ENCODE measurements at places on chromosomes 4 and X.

DNA sequence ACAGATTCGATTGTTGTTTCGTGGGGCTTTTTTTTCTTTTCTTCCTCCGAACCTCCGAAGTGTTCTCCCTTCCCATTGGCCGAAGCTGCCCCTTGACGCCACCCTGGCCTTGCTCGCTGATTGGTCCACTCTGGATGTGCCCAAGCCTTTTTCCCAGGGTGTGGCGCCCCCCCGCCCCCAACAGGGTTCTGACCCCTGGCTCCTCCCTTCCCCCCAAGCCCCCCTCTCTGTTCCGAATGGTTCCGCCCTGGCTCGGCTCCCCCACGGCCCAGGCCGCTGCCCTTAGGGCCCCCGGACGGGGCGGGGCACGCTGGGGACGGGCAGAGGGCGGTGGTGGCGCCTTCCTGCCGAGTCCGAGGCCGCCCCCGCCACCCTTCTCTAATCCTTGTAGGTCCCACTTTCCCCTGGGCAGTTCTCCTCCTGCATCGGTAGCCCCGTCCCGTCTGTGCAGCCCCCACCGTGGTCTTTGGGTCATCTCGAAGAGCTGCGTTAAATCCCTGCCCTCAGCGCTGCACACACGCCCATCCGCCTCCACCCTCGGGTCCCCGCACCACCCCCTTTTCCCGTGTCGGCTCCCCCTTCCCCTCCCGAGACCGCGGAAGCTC lies 25.5 kb downstream of the UTP14A start:
- peak; percentile 22 for DNase-seq

GRCh38 chr4:5589495-5589894 lies 118.9 kb downstream of the EVC2 start:
- no peak for DNase-seq

DNA sequence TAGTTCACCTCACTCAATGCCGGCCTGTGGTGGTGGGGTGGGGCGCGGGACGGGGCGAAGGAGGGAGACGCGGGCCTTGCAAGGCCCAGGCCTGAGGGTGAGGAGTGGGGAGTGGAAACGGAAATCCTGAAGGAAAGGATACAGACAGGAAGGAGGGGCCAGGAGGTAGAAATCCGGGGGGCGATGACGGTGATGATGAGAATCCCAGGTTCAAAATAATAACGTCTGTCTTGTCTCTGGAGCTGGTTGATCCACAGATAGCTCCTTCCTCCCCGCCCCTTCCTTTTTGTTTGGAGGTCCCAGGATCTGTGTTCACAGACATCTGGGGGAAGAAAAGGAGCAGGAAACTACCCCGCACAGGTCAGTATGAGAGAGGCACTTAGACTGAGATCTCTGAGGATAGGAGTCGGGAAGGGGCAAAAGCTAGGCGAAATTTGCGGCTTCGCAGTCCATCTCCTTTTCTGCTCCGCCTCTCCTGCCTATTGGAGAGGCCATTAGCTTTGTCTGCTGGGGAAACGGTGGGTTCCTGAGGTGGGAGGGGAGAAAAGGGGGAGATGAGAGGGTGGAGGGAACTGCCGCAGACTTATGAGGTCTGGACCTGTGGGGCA lies 746 bp downstream of the TCEAL7 start:
- DNase-seq, result no peak

DNA sequence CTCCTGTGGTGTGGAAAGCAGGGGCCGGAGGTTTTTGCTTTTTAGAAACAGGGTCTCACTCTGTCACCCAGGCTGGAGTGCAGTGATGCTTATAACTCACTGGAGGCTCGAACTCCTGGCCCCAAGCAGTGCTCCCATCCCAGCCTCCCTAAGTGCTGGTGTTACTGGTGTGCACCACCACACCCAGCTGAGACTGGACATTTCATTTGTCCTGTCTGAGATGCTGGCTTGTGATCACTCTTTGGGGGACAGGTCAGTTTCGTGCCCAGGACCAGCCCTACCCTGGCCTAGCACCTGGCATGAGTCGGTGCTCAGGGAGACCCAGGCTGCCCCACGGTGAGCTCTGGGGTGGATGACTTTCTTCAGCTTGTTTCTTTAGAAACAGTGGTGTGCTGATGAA lies 11.3 kb downstream of the PSAPL1 start:
- DNase-seq, result no peak

- no peak for DNase-seq
These were observed 30.6 kb upstream of the GPRIN3 start for GRCh38 chr4:89338206-89338605.

- no peak for DNase-seq
These were observed 264.0 kb upstream of the HAND2 start for GRCh38 chr4:173793937-173794510.

- no peak for DNase-seq
These were observed 22.4 kb upstream of the MAGEA8 start for GRCh38 chrX:149858592-149858991.

DNA sequence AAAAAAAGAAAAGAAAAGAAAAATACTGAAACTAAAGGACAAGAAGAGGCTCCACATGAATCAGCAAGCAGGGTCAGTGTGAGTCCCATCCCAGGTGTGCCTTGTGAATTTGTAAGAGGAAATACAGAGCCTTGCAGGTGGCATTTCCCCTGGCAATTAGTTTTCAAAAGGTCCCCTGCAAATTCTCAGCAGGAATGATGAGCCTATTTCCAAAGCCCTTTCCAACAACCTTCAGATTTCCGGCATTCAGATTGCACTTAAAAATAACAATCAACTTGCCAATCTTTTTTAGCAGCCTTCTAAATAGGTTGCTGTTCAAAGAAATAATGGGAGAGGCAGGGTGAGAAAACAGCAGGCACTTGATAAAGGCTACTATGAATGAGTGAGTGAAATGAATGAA lies 66.4 kb upstream of the OR13H1 start:
- DNase-seq, result no peak

DNA sequence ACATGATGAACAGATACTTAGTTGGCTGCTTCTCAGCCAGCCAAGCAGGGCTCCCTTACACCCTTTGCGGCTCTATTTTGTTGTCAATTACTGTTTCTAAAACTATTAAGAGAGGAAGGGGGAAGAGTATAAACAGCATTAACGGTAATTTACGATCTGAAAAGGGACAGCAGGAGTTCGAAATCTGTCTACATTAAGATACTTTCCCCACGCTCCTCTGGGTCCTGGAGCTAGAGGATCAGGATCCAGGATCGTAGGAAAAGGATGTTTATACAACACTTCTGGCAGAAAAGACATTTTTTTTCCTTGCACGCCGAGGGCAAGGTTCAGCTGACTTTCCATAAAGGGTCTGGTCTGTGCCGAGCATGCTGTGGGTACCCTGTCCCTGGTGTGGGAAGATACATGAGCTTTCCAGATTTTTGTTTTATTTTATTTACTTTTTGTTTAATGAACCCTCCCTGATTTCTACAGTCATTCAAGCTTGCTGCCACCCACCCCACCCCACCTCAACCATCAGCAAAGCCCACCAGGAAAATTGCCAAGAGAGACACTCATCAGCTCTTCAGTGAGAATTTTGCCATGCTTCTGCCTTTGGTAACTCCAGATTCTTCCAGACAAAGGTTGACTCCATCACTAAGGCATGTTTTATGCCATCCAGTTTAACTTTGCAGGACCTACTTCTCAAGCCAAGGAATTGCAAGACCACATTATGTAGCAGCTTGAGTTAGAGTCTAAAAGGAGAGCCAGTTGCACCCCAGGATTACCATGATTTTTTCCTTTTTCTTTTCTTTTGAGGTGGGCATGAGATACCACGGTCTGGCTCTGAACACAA lies 188.1 kb downstream of the QDPR start:
- no peak for DNase-seq

DNA sequence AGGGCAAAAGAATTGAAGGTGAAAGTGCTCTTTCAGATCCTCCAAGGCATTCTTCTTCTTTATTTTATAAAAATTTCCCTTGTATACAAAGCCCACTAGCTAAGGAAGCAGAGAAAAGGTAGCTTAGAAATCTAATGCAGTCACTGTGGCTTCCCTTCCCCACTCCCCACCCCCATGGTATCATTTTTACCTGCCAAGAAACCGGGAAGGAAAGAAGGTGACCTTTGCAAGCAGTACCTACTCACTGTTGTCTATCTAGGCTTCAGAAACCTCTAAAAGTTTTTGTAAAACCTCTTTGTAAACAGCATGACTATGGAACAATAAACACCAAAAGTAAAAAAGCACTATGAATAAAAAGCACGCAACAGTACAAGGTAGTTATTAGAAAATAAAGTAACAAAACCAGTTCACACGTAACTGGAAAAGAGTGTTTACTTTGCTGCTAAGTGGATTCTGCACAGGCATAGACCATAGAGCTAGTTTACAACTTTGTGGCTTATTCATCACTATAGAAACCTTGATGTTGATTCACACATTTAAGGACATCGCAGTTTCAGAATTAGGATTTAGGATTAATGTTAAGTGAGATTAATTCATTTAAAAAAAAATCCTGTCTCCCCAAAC lies 109.6 kb upstream of the FTHL17 start:
- DNase-seq, result no peak

GRCh38 chr4:177051473-177052060 lies 258.1 kb upstream of the NEIL3 start:
- DNase-seq, result no peak

GRCh38 chrX:39975101-39975925 lies 122.4 kb downstream of the BCOR start:
- no peak for DNase-seq

DNA sequence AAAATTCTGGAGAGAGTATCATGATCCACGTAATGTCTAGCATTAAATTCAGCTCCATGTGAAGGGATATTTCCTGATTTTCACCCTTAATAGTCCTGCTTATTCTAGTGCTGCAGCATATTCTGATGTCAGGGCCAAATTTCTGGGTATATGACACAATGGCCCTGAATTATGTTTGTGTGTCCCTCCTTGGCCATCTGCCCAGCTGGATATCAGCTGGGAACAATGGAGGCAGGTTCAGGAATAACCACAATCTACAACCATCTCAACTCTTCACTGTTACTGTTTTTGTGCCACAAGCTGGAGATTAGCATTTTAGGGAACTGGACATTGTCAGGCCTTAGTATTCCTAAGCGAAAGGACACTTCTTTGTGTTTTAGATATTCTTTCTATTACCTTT lies 3.5 kb downstream of the GLRB start:
- DNase-seq, result no peak

DNA sequence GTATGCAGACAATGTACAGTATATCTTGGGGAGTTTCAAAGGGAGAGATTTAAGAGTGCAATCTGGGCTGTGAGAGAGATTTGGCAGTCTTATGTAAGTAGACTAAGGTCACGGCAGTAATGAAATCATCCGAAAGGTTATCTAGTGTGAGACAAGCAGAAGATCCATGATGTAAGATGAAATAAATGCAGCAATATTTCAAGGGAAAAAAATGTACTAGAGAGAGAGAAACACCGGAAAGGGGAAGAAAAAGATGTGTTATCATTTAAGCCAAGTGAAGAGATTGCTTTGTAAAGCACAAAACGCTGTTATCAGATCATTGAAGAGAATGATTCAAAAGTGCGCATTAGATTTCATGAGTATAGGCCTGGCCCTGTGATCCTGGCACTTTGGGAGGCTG lies 88.4 kb upstream of the GUCY1A1 start:
- DNase-seq, result no peak

GRCh38 chr4:142293536-142293935 lies 552.6 kb downstream of the INPP4B start:
- no peak for DNase-seq

DNA sequence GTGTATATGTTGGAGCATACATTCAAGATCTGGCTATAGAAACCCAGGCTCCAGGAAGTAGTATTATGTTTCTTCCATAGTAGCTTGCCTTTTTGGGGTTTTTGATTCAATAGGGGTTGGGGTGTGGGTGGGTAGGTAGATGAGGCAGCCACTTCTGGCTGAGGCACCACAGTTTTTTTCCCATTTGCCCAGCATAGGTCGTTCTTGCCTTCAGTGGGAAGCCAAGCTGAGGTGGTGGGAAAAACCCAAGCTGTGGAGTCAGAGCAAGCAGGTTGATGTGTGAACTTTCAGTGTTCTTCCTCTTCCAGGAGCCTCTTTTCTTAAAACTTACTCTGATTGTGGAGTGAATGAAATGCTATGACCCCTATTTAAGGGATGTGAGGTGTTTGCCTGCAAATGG lies 67.0 kb upstream of the RPS6KA3 start:
- no peak for DNase-seq

Data from stimulated activated CD8-positive, alpha-beta memory T cell treated with anti-CD3 and anti-CD28 coated beads, Interleukin-4, amount 100 ng/mL, for 1 hour (primary cell).